Pancreas (tissue), 10 donors: ENCODE measurements at places on chromosomes 4 and X. TPM values are rescaled to one million over a fixed set of nuclear protein-coding genes. Genes with fewer than 3 reads are reported as not detected.

GRCh38 chr4:72951147-72951546 lies 118.4 kb downstream of the COX18 start:
- H3K27me3 ChIP-seq: no peaks in the 10 kb centered on the region
- no peak for DNase-seq
- no peak overlapping the region for H3K4me3 ChIP-seq
- no peaks in the 10 kb centered on the region for H3K4me1 ChIP-seq
- no peaks in the 10 kb centered on the region for H3K36me3 ChIP-seq

- no peak for DNase-seq
- no peaks in the 10 kb centered on the region for H3K27me3 ChIP-seq
- H3K36me3 ChIP-seq: no peaks in the 10 kb centered on the region
- H3K4me1 ChIP-seq: no peaks in the 10 kb centered on the region
Measured at GRCh38 chrX:12887141-12887540, 19.3 kb upstream of the TLR8 start.

The SMIM10L2A gene
- polyA plus RNA-seq: 1.6 TPM

The NEXMIF gene
- 0.68 TPM for polyA plus RNA-seq

The OGT gene
- polyA plus RNA-seq: 87.9 TPM

- H3K27me3 ChIP-seq: no peaks in the 10 kb centered on the region
- no peak overlapping the region for H3K27ac ChIP-seq
- no peak overlapping the region for H3K4me3 ChIP-seq
- H3K4me1 ChIP-seq: no peaks in the 10 kb centered on the region
Measured at GRCh38 chrX:79170476-79171035, 26.1 kb downstream of the GPR174 start.

DNA sequence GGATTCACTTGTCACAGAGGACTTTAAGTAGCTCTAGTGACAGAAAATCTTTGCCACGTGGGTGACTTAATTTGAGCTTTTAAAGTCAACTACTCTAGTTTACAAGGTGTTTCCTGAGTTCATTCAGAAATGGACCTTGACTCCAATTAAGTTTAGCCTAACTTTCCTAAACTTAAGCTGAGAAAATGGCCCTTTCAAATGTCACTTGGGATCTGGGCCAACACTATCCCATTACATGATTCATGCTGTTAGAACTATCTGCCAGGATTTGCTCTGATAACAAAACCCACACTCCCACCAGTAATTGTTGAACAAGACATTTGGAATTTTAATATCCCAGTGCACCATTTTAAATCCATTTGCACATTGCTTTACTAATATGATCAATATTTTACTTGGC lies 40.8 kb downstream of the C4orf46 start:
- no peaks in the 10 kb centered on the region for H3K4me1 ChIP-seq
- DNase-seq: no peak
- H3K4me3 ChIP-seq: no peak overlapping the region

The ARHGAP24 gene
- polyA plus RNA-seq: 10.5 TPM

The HS3ST1 gene
- polyA plus RNA-seq: 0.19 TPM

The ATP11C gene
- 1.3 TPM for polyA plus RNA-seq

The SLC10A7 gene
- 2.1 TPM for polyA plus RNA-seq

The HTN1 gene
- not detected for polyA plus RNA-seq

DNA sequence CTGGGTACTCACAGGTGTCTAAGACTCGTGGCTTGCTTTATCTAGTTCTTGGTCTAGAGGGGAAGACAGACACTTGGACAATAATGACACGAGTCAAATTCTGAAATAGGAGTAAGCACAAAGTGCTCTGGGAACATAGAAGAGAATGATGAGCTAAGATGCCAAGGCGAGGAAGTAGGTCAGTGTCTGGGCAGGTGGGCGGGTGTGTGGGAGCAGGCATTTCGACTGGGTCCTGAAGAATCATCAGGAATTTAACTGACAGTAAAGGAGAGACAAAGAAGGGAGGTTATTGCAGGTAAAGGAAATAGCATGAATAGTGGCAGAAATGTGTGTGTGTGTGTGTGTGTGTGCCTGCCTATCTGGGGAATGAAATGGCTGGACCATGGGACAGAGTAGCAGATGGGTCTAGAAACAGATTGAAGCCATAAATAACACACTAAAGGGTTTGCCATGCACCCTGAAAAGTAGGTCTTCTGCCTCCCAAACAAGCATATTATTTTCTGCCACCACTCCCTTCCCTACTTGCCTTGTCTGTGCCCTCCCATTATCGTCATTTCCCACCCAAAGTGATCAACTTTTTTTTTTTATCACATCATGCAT lies 58.4 kb upstream of the SLC25A43 start:
- no peak for DNase-seq
- no peaks in the 10 kb centered on the region for H3K27me3 ChIP-seq
- H3K4me1 ChIP-seq: no peaks in the 10 kb centered on the region
- H3K36me3 ChIP-seq: no peaks in the 10 kb centered on the region

The HOPX gene
- polyA plus RNA-seq: 29.3 TPM

The CENPVL2 gene
- polyA plus RNA-seq: not detected

DNA sequence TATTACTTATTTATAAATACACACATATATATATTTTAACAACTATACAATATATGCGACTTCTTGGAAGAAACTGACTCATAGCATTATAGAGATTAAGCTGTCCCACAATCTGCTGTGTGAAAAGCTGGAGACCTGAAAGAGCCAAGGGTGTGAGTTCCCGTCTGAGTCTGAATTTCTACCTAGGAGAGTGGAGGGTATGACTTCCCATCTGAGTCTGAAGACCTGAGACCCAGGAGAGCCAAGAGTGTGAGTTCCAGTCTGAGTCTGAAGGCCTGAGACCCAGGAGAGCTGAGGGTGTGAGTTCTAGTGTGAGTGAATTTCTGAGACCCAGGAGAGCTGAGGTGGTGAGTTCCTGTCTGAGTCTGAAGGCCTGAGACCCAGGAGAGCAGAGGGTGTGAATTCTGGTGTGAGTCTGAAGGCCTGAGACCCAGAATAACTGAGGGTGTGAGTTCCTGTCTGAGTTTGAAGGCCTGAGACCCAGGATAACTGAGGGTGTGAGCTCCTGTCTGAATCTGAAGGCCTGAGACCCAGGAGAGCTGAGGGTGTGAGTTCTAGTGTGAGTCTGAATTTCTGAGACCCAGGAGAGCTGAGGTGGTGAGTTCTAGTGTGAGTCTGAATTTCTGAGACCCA lies 8.9 kb upstream of the P2RY8 start:
- H3K27ac ChIP-seq: no peak overlapping the region
- H3K4me3 ChIP-seq: no peak overlapping the region
- no peaks in the 10 kb centered on the region for H3K36me3 ChIP-seq
- no peaks in the 10 kb centered on the region for H3K27me3 ChIP-seq
- no peak for DNase-seq

DNA sequence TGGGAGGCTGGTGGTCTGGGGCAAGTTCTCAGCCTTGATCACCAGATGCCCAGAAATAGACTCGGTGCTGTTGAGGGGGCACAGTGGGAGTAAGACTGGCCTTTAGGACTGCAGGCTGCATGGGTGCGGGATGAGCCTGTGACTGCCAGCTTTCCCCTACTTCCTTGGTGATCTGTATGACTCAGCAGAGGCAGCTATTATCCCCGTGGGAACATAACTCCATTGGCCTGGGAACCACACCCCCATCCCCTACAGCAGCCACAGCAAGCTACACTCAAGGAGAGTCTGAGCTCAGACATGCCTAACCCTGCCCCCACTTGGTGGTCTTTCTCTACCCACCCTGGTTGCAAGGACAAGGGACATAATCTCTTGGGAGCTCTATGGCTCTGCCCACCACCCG lies 20.6 kb downstream of the CLIC2 start:
- DNase-seq: no peak
- H3K27me3 ChIP-seq: no peaks in the 10 kb centered on the region
- H3K4me1 ChIP-seq: no peaks in the 10 kb centered on the region
- no peak overlapping the region for H3K4me3 ChIP-seq
- no peak overlapping the region for H3K27ac ChIP-seq
